ENCODE measurements at places on chromosomes 13 and 19.

GRCh38 chr19:51450730-51451307 lies 7.4 kb downstream of the SIGLEC8 start:
- DNase-seq, result no peak

DNA sequence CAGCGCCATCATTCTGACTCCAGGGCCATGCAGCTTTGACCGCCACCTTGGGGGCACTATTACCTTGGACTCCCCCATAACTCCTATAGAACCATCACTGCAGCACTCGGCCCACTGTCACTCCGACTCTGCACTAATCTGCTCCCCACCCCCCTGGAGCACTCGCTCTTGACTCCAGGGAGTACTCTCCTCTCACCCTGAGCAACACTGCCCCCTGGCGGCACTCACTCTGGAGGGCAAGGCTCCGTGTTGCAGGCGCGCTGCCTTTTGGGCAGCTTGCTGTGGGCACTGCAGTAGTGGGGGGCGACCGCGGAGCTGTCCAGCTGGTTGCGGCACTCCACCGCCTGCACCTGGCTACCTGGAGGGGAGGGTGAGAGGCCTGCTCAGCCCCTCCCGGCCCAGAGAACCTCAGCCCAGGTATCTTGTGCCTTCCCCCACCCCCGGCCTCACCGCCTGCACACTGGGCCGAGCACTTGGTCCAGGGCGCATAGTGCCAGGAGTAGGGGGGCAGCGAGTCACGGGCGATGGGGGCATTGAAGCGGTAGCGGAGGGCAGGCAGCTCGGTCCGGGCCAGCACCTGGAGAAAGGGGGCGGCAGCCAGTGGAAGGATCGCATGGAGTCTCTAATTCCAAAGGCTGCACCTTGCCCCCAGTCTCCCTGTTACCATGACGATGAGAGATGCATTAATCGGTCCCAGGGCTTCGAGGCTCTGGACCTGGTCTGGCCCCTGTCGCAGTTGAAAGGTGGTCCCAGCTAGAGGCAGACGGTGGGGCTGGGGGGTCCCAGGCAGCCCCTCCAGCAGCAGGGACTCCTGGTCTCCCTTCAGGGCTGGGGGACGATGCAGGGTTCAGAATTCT lies 8.9 kb upstream of the MYO1F start:
- no peak for DNase-seq

GRCh38 chr19:32392901-32393300 lies 12.7 kb upstream of the DPY19L3 start:
- no peak for DNase-seq

GRCh38 chr13:39783051-39783450 lies 127.6 kb downstream of the COG6 start:
- no peak for DNase-seq

GRCh38 chr13:113746671-113747070 lies 12.4 kb upstream of the TMEM255B start:
- no peak for DNase-seq

DNA sequence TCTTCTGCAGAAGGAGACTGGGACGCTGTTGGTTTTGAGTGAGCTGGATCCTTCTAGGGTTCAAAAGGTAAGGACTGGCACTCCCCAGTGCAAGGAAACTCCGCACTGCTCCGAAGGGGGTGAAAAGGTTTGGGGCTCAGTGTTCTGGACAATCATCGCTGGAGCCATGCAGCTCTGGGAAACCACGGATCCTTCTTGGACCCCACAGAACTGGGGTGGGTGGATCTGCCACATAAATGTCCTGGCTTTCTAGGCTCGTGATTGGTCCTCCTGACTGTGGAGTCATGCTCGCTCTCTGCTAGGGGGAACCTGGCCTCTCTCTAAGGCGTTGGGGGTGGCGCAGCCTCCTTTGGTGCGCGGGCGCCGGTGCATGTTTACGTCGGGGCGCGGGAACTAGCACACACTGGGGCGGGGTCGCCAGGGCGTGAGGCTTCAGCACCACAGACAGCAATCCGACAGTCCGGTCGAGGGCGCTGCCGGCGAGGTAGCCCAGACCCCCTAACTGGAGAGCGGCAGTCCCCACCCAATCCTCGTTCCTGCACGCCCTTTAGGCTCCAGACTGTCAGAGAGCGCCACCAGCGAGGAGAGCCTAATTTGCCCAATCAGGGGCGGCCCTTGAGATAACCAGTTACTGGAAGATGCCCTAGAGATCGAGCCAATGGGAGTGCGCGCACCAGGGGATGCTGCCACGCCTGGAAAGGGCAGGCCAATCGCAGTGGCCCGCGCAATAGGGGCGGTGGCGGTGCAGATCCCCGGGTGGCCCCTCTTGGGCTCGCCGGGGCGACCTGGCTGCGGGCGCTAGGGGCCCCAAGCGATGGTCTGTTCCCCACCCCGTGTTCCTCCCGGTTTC lies 913 bp upstream of the ELAVL3 start:
- DNase-seq, result peak; percentile 35

DNA sequence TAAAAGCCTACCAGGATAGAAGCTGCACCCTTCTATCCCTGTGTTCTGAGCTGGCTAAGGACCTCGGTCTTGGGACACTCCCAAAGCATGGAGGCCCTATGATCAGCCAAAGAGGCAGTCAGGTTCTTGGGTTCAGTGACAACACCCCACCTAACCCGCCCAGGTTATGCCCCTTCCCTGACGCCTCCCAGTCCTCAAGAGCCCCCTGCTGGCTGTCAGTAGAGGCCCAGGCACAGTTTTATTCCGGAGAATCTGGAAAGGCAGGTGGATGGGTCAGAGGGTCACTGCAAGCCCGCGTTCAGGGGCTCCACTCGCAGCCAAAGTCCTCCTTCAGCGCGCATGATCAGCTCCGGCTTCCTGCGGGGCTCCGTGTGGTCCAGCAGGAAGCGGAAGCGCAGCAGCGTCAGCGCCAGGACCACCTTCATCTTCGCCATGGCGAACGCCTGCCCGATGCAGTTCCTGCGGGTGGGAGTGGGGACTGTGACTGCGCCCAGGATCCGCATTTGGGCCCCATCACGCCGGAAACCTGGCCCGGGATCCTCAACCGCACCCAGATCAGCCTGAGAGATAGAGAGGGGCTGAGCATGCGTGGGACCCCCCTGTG lies 22.3 kb downstream of the OR10H3 start:
- no peak for DNase-seq

DNA sequence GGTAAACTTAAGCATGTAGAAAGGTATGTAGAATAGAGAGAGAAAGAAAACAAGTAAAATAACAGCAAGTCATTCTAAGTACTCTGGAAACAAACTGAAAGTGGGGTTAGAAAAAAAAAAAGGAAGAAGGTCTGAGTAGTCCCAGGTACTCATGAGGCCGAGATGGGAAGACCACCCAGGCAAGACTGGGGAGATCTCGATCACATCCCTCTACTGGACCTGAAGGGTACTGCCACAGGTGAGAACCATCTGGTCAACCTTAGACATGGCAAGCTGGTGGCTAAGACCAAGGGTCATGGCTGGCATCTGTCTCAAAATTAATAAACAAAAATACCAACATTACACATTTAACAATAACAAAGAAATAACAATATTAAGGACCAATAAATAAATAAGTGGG lies 36.3 kb upstream of the ZNF724 start:
- no peak for DNase-seq

DNA sequence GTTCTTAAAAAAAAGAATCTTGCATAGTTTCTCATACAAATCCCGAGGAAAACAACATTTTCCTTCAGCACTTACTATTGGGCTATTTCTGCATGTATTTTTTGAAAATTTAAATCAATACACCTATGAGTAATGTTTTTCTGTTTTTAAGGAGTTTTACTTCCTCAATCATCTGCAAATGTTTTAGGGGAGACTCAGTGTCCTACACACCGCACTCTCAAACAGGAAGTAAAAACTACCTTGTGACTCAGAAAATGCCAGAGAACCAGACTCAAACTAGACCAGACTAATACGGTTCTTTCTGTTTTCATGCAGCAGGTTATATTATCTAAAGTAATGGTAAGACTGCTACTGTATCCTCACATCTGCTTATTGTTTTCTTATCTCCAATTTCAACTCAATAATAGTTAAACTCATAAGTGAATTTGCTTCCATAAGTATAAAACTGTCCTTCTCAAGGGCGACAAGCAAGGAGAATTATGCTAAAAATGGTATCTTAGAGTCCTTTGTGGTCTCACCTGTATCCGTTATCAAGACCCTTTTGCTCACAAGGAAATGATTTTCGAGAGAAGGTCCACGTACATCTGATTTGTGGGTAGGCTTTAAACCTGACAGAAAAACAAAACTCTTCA lies 52.5 kb downstream of the FLT3 start:
- DNase-seq, result no peak

DNA sequence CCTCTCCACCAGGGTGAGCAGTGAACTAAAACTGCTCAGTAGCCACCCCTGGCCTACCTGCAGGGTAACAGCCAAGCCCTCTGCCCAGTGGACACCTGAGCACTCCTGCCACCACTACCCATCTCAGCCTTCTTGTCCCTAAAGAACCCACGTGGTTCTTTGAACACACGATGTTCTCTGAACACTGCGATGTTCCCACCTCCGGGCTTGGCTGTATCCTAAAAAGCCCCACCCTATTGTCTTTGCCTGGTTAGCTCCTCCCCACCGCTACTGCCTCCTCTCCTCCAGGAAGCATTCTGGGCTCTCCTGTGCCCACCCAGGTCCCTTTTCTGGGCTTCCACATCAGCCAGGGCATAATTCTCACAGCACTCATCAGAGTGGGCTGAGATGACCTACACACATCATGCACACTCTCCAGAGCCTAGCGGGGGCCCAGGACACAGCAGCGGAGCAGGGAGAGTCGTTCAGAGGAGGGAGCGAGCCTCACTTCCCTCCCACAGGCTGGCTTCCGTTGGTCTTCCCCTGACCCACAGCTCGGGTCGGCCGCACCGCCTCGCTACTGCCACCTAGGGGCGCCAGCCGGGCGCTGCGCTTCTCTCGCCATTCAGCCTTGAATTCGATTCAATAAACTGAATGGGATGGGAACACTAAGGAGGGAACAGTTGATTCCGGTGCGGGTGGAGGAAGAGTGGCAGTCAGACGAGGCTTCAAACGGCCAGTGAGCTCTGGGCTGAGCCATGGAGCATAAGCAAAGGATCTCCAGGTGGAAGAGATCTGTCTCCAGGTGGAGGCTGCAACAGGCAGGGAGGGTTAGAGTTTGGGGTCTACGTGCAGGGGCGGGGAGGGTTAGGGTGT lies 3.2 kb downstream of the ELAVL1 start:
- peak; percentile 10 for DNase-seq

DNA sequence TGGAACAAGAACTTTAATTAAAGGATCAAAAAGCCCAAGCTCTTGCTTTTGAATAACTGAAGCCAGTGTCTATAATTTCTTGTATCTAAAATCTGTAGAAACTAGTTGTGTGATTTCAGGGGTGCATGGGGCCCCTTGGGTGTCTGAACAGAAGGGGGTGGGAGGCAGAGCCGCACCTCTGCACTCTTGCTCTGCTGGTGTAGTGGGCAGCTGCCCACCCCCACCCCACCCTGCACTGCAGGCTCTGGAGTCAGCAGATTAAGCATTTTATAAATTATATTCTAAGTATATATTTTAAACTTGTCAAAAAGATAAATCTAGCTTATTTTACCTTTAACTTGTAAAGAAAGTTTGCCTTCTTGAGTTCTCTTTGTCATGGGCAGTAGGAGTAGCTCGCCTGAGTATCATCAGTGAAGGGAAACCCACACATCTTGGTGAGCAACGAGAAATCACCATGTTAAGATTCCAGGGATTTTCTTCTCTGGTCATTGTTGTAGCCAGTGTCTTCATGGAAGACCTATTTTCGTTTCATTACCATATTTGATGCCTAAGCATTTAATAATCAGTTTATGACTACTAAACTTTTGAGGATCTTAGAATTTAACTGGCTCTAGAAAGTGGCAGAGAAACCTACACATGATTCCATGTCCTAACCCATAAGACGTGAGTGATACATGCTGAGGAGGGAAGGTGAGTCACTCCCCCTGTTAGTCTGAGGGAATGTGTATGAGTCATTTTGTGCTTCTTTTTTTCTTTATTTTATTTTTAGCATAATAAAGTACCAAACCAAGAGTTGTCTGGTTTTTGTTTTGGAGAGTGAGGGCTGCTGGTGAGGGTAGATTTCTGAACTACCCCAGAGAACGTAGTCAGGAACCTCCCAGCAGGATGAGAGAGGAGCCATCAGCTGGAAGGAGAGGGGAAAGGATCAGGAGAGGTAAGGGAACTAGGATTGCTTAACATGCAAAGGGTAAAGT lies 7.7 kb downstream of the UBE2L5 start:
- DNase-seq, result peak; percentile 80

DNA sequence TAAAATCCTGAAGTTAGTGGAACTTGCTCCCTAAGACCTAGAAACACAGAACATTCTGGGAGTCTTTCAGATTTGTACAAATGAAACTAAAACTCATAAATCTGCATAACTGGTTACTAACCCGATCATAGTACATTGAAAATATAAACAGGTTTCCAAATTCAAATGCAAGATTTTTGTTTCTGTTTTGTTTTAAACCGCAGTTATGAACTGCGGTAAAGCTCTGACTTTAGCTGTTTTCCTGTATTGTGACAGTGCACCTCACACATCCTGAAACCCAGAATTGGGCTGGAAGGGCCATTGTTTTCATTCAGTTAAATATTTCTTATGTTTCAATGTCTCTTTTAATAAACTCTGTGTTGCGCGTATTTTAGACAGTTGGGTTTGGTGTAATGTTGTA lies 204.7 kb downstream of the SHISA2 start:
- DNase-seq, result no peak

- DNase-seq, result no peak
Observed at GRCh38 chr13:100399455-100399854, 189.1 kb downstream of the GGACT start.

DNA sequence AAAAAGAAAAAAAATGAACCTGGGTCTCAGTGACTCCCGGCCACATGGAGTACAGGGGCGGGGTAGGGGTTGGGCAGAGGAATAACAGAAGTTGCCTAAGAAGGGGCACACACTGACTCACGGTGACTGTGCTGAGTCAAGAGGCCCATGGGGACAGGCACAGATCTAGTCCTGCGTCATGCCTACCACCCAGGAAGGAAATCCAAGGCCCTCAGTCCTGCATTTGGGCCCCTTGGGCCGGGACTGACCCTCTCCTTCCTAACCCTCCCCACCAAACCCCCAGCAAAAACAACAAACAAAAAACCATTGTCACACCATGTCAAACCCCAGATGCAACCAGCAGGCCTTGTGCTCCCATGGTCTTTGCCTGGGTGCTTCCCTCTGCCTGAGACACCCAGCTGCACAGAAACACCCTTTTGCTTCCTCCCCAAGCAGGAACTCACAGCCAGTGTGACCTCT lies 9.6 kb upstream of the NOTCH3 start:
- DNase-seq, result peak; percentile 21

All from AG09309 (cell line).